ENCODE measurements at places on chromosomes 2 and 18. TPM values are rescaled to one million over a fixed set of nuclear protein-coding genes. Genes with fewer than 3 reads are reported as not detected.
A peak's percentile ranks its signal among the peaks of the same experiment; 100 is the strongest.

The OBSL1 gene
- total RNA-seq, result 200 TPM

The ALK gene
- 0.40 TPM for total RNA-seq

The LRATD1 gene
- 10.3 TPM for total RNA-seq

The EVX2 gene
- total RNA-seq, result not detected

The STPG4 gene
- 0.42 TPM for total RNA-seq

The STAT4 gene
- total RNA-seq, result 1.0 TPM

The SERPINB12 gene
- not detected for total RNA-seq

The RAB6C gene
- 0.40 TPM for total RNA-seq

The EIF5B gene
- 24.8 TPM for total RNA-seq

DNA sequence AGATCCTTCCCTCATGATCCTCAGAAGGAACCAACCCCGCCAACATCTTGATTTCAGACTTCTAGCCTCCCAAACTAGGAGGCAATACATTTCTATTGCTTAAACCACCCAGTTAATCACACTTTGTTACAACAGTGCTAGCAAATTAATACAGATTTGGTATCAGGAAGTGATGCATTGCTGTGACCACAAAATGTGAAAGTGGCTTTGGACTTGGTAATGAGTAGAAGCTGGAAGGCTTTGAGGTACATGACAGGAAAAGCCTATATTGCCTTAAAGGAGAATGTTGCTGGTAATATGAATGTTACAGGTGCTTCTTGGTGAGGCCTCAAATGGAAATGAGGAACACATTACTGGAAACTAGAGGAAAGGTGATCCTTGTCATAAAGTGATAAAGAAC lies 260.3 kb downstream of the SATB2 start:
- DNase-seq, result no peak
- H3K4me1 ChIP-seq, result no peaks in the 10 kb centered on the region
- no peak overlapping the region for H3K4me3 ChIP-seq
- H3K27ac ChIP-seq, result no peak overlapping the region

GRCh38 chr18:63775166-63775730 lies at the start of gene SERPINB7:
Gene SERPINB7 (plus strand): TSS chr18:63775418. CDS start chr18:63782373, 6,955 bp downstream.
- H3K4me1 ChIP-seq, result no peaks in the 10 kb centered on the region
- H3K27me3 ChIP-seq, result no peaks in the 10 kb centered on the region
- H3K4me3 ChIP-seq, result no peak within 1 kb of the TSS
- no peaks in the 10 kb centered on the region for H3K36me3 ChIP-seq

GRCh38 chr2:67642046-67642382 lies 244.9 kb downstream of the ETAA1 start:
- H3K4me3 ChIP-seq, result no peak overlapping the region
- H3K36me3 ChIP-seq, result no peaks in the 10 kb centered on the region
- no peak overlapping the region for H3K27ac ChIP-seq
- no peaks in the 10 kb centered on the region for H3K4me1 ChIP-seq
- no peak for DNase-seq

- no peak overlapping the region for H3K4me3 ChIP-seq
- no peaks in the 10 kb centered on the region for H3K27me3 ChIP-seq
- peak; percentile 71 for DNase-seq
- peaks cover 16% of the 10 kb centered on the region for H3K4me1 ChIP-seq
- peak overlapping the region; percentile 85 for H3K27ac ChIP-seq
Observed at GRCh38 chr2:62307469-62308389, 111.8 kb downstream of the B3GNT2 start.

GRCh38 chr2:3034396-3034795 lies 343.2 kb downstream of the EIPR1 start:
- no peak overlapping the region for H3K27ac ChIP-seq
- DNase-seq, result no peak
- no peak overlapping the region for H3K4me3 ChIP-seq
- H3K4me1 ChIP-seq, result no peaks in the 10 kb centered on the region

- no peak for DNase-seq
- H3K27ac ChIP-seq, result no peak within 1 kb of the TSS
- H3K4me1 ChIP-seq, result no peaks in the 10 kb centered on the region
- H3K4me3 ChIP-seq, result no peak within 1 kb of the TSS
- no peaks in the 10 kb centered on the region for H3K36me3 ChIP-seq
- no peaks in the 10 kb centered on the region for H3K27me3 ChIP-seq
Observed at GRCh38 chr2:27148801-27149439, at the start of gene TCF23. Gene TCF23 (plus strand): TSS chr2:27149004. CDS start chr2:27149134, 130 bp downstream.

- no peaks in the 10 kb centered on the region for H3K27me3 ChIP-seq
- no peaks in the 10 kb centered on the region for H3K4me1 ChIP-seq
- no peak overlapping the region for H3K4me3 ChIP-seq
- no peak for DNase-seq
Observed at GRCh38 chr2:112783187-112783714, 1.0 kb downstream of the IL1A start.

GRCh38 chr2:21422050-21422449 lies 298.3 kb downstream of the TDRD15 start:
- no peaks in the 10 kb centered on the region for H3K36me3 ChIP-seq
- no peak for DNase-seq
- H3K4me3 ChIP-seq, result no peak overlapping the region

DNA sequence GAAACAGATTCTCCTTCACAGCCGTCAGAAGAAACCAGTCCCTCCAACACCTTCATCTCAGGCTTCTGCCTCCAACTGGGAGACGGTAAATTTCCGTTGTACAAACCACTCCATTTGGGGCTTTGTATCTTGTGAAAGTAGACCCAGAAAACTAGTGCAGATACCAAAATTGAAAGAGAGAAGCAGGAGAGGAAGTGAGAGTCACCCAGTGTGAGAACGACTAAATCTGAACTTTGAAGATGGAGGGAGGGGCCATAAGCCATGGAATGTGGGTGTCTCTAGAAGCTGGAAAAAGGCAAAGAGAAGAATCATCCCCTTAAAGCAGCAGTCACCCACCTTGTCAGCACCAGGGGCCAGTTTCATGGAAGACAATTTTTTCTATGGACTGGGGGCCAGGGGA lies 88.3 kb upstream of the LRATD1 start:
- no peaks in the 10 kb centered on the region for H3K4me1 ChIP-seq
- DNase-seq, result no peak
- no peak overlapping the region for H3K4me3 ChIP-seq
- H3K27ac ChIP-seq, result no peak overlapping the region

DNA sequence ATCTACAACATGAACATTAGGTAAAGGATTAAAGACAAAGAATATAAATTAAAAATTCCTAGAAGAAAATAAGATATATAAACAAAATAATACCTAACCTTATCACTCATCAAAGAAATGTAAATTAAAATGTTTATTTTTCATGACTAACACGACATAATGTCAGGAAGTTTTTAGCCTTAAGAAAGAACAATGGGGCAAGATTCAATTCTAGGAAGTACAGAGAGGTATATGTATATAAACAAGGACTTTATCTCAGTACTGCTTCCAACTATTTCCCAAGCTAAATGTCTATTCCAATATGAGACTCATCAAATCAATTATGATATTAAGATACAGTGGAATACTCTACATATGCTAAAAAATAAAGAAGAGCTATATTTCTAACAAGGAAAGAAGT lies 44.1 kb downstream of the TTC21B start:
- no peak overlapping the region for H3K4me3 ChIP-seq
- H3K27me3 ChIP-seq, result no peaks in the 10 kb centered on the region
- H3K4me1 ChIP-seq, result no peaks in the 10 kb centered on the region
- peaks cover 10% of the 10 kb centered on the region for H3K36me3 ChIP-seq
- H3K27ac ChIP-seq, result no peak overlapping the region
- no peak for DNase-seq

GRCh38 chr18:55908901-55909366 lies 320.9 kb upstream of the TCF4 start:
- H3K27ac ChIP-seq, result no peak overlapping the region
- no peaks in the 10 kb centered on the region for H3K36me3 ChIP-seq
- no peaks in the 10 kb centered on the region for H3K4me1 ChIP-seq
- no peak for DNase-seq

DNA sequence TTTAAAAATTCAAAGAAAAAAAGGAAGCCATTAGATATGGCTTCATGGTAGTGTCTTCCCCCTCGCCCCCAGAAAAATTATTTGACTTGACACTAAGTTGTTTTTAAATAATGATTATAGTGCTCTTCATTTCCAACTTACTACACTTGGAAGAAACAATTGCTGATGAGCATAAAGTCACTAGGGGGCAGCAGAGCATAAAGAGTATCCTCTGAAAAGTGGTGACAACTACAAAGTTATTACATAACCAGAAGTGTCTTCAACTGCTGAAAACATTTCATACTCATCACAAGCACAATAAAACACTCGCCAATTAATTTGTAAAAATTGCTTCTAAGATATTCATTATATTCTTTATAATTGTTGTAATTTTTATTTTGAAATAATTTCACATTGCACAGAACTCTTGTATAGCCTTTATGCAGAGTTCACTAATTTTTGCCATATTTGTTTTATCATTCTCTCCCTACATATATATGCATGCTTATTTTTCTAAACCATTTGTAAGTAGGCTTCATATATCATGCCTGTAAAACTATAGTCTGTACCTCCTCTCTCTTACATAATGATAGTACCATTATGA lies 54.9 kb downstream of the EXOC6B start:
- no peak overlapping the region for H3K27ac ChIP-seq
- H3K27me3 ChIP-seq, result no peaks in the 10 kb centered on the region
- no peaks in the 10 kb centered on the region for H3K4me1 ChIP-seq
- H3K36me3 ChIP-seq, result no peaks in the 10 kb centered on the region
- no peak overlapping the region for H3K4me3 ChIP-seq
- DNase-seq, result peak; percentile 39

GRCh38 chr2:204260901-204261300 lies 284.4 kb upstream of the PARD3B start:
- H3K27ac ChIP-seq, result no peak overlapping the region
- no peak overlapping the region for H3K4me3 ChIP-seq
- no peaks in the 10 kb centered on the region for H3K27me3 ChIP-seq
- no peaks in the 10 kb centered on the region for H3K36me3 ChIP-seq
- H3K4me1 ChIP-seq, result peaks cover 16% of the 10 kb centered on the region

- H3K27me3 ChIP-seq, result no peaks in the 10 kb centered on the region
- no peak overlapping the region for H3K27ac ChIP-seq
- H3K4me3 ChIP-seq, result no peak overlapping the region
- peaks cover 31% of the 10 kb centered on the region for H3K4me1 ChIP-seq
Observed at GRCh38 chr18:61669320-61669719, 223.5 kb downstream of the RNF152 start.

- no peak overlapping the region for H3K4me3 ChIP-seq
- no peaks in the 10 kb centered on the region for H3K27me3 ChIP-seq
- H3K36me3 ChIP-seq, result no peaks in the 10 kb centered on the region
Observed at GRCh38 chr18:43635397-43635796, 358.1 kb upstream of the SYT4 start.

GRCh38 chr2:13481201-13481600 lies 764.5 kb downstream of the TRIB2 start:
- H3K4me3 ChIP-seq, result no peak overlapping the region
- H3K27ac ChIP-seq, result no peak overlapping the region
- DNase-seq, result no peak
- H3K36me3 ChIP-seq, result no peaks in the 10 kb centered on the region

GRCh38 chr18:75363446-75364225 lies 63.9 kb downstream of the SMIM21 start:
- no peak for DNase-seq
- H3K36me3 ChIP-seq, result no peaks in the 10 kb centered on the region
- H3K4me3 ChIP-seq, result no peak overlapping the region
- H3K27ac ChIP-seq, result no peak overlapping the region
- H3K4me1 ChIP-seq, result no peaks in the 10 kb centered on the region

- H3K27me3 ChIP-seq, result no peaks in the 10 kb centered on the region
- peaks cover 63% of the 10 kb centered on the region for H3K36me3 ChIP-seq
- H3K27ac ChIP-seq, result no peak overlapping the region
- no peak overlapping the region for H3K4me3 ChIP-seq
- H3K4me1 ChIP-seq, result no peaks in the 10 kb centered on the region
Observed at GRCh38 chr18:36158266-36158867, 28.7 kb downstream of the ELP2 start.

DNA sequence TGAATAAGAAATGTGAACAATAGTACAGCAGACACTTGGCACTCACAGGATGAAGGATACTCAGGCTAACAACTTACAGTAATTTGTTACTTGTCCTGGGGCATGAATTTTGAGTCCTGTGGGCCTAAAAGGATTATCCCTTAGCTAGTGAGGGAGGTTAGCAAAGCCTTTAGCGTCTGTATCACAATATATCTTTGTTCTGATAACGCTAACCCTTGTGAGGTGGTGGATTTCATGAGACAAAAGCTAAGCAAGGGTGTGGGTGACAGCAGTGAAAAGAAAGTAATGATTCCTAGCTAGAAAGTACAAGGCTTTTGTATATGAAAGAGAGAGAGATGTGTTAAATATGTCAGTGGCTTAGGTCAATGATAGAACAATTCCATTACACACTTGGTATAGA lies 46.8 kb upstream of the TTC21B start:
- no peaks in the 10 kb centered on the region for H3K36me3 ChIP-seq
- H3K27me3 ChIP-seq, result no peaks in the 10 kb centered on the region
- H3K4me1 ChIP-seq, result no peaks in the 10 kb centered on the region
- H3K4me3 ChIP-seq, result no peak overlapping the region
- no peak overlapping the region for H3K27ac ChIP-seq

DNA sequence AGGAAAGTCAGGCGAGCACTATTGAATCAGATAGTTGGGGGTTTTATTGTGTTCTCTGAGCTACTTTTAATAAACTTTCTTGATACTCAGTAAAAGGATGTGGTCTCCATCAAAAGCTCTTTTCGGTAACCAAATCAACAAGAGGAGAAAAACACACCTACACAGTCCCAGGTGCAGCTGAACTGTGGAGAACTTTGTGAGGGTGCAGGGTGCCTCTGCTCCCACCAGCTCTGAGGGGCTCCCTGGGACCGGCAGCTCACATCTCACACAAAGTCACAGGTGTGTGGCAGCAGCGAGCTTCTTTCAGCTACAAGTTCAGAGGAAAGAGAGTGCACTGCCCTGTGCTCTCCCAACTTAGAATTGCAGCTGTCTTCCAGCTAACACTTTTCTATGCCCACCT lies 650.4 kb downstream of the RNF144A start:
- H3K27ac ChIP-seq, result no peak overlapping the region
- no peaks in the 10 kb centered on the region for H3K27me3 ChIP-seq
- no peaks in the 10 kb centered on the region for H3K4me1 ChIP-seq

DNA sequence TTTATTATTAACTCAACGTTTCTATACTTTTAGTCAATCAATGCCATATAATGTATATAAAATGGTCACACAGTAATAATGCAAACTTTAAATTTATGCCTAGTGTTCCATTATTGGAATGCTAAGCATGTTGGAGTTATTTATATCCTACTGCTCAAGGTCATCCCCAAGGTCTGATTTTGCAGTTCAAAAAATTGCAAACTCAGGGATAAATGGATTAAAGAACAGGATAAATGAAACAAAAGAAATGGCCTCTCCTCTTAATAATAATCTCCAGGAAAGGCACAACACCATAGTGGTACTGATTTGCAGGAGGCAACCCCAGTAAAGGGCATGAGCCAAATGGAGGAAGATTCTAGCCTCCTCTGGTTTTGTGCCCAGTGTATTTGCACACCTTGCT lies 436.4 kb downstream of the EPHA4 start:
- no peaks in the 10 kb centered on the region for H3K4me1 ChIP-seq
- no peaks in the 10 kb centered on the region for H3K27me3 ChIP-seq
- H3K36me3 ChIP-seq, result no peaks in the 10 kb centered on the region
- peak; percentile 4 for DNase-seq

All from thyroid gland (tissue), 4 donors.